ENCODE measurements at places on chromosomes 11 and 22.

DNA sequence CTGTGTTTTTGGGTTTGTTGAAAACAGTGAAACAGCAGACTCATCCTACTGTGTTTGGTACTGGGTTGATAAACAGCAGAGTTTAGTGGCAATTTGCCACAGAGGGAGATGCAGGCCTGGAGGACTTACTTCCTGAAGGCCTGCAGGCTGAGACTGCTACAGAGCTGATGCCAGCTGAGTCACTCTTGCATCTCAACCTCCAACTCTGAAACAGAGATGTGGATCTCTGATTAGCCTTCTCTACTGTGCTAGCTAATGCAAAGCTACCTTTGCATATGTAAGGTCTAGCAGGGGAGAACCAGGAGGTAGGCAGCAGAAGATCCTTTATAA lies 14.3 kb downstream of the ATP5MG start:
- peak; percentile 98 for DNase-seq

GRCh38 chr22:40953471-40953870 lies 2.3 kb downstream of the RBX1 start:
- DNase-seq: no peak

GRCh38 chr11:93623920-93624319 lies 37.6 kb upstream of the CEP295 start:
- DNase-seq: no peak

DNA sequence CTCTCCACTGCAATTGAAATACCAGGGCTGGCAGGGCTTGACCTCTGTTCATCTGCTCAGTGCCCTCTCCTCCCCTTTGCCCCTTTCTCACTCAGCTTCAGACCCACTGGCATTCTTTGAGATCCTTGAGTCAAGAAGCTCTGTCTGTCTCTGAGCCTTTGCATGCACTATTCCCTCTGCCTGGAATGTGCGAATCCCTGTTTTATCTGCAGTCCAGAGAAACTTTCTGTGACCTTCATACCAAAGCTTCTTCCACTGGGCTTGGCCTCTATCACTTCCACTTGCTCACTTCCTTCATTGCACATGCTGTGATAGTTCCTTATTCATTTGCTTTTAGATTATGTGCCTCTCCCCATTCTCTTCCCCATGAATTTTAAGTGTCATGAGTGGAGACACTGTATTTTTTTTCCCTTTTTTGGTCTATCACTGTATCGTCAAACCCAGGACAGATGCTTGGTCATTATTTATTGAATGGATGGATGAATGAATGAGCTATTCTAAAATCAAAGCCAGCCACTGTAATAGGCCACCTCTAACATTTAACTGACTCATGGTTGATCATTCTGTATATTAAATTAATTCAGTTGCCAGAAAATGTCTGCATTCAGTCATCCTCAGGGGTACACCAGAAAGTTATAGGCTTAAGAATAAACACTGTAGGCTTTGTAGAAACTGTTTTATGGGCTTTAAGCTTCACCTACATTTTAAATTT lies 88.7 kb upstream of the TIMP3 start:
- no peak for DNase-seq

DNA sequence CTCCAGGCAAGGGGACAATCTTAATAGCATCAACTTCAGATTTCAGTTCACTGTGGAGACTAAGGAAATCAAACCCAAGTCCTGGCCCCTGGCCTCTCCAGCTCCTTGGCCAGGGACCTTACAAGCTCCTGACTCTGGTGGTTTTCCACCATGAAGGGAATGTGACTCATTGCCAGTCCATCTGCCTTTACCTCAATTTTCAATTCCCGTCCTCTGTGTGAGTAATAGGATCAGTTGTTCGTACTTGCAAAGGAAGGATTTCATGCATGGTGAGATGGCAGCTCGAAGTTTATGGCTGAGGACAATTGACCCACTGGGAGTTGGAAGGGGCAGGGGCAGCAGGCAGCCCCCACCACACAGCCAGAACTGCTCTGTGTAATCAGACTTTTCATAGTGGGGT lies 42.5 kb downstream of the INSC start:
- DNase-seq: peak; percentile 93

DNA sequence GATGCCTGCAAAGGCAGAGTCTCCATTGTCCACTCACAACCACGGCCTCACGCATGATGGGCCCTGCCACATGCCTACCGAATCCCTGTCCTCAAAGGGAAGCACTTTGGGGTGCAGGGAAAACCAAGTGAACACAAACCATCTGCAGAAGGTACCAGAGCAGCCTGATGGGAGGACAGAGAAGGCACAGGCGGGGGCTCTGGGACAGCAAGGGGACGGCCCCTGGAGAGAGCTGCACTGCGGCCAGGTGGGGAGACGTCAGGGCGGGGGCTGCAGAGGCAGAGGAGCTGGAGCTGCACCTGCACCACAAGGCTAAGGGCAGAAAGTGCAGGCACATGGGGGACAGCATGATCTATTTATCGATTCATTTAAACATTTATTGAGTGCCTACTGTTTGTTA lies 1056.0 kb downstream of the TBC1D22A start:
- DNase-seq: no peak

- no peak for DNase-seq
Observed at GRCh38 chr11:122659676-122660554, 4.4 kb downstream of the UBASH3B start.

GRCh38 chr11:2778630-2779498 lies 79.1 kb upstream of the KCNQ1OT1 start:
- DNase-seq: peak; percentile 63

DNA sequence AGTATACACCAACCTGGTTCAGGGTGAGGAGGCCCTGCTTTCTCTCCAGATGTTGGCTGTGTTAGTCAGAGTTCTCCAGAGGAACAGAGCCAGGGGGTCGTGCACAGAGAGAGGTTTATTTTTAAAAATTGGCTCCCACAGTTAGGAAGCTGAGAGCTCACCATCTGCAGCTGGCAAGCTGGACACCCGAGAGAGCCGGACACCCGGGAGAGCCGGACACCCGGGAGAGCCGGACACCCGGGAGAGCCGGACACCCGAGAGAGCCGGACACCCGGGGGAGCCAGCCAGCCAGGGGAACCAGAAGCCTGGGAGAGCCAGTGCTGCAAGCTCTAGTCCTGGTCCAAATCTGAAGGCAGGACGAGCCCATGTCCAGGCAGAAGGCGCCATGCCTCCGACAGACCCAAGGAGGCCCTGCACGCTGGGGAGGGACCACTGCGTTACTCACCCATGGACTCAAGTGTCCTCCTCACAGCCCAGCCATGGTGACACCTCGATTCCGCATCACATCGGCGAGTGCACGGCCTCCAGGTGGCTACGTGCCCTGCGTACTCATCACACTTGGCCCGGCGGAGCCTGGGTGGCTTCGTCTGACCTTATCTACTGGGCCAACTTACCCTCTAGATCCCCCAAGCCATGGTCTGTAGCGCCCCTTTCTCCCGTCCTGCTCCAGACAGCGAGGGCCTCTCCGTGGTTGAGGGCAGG lies 99.0 kb downstream of the BRD1 start:
- DNase-seq: no peak

- peak; percentile 54 for DNase-seq
Observed at GRCh38 chr22:47043835-47044721, 281.6 kb downstream of the TBC1D22A start.

- DNase-seq: peak; percentile 37
Observed at GRCh38 chr22:37187552-37187890, 526 bp downstream of the C1QTNF6 start.

DNA sequence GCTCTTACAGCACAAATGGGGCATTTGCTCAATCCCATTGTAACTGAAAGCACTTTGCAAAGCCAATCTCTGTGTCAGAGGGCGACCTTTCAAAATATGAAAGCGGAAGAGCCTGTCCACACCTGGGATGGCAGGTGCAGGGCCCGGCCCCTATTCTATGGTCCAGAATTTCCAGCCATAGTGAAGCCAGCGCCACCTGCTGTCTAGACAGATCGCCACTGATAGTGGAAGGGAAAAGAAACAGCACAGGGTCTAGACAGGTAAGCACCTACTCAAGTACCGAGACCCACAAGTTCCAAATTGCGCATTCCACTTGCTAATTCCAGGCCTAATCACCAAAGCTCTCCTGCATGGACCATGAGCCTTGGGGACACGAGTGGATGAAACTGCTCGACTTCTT lies 141.4 kb downstream of the NTM start:
- no peak for DNase-seq

- peak; percentile 70 for DNase-seq
Observed at GRCh38 chr11:123483058-123483457, 53.0 kb downstream of the GRAMD1B start.

DNA sequence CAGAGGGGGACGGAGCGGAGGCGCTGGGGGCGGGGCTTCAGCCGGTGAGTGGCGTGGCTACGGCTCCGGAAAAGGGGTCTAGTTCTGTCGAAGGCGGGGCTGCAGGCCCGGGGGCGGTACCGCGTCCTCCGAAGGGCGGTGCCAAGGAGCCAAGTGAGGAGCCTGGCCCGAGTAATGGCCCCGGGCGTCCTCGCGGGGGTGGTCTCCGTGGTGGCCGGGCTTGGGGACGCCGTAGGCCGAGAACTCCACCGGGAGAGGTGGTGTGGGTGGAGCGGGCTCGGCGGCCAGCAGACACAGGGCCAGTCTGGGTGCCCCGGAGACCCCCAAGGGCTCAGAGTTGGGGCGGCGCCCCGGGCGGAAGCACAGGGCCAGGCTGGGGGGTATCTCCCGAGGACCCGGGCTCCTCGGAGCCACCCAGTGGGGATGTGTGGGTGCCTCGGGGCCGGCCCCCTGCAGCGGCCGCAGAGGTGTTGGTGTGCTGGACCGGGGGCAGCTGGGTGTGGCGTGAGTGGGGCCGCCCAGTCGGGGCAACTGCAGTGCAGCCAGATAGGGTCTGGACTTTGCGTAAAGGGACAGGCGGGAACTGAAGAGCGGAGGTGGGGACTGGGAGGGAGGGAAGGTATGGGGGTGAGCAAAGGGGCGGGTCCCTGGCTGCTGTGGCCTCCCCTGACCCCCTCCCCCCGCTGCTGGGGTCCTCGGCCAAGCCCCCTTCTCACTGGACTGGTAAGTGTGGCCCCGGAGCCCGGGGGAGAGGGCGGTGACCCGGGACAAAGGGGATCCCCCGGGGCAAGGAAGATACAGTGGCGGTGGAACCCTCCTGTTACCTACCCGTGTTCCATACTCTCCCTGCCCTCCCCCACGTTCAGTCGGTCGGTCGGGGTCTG lies 838 bp downstream of the FKBP2 start:
- DNase-seq: no peak

DNA sequence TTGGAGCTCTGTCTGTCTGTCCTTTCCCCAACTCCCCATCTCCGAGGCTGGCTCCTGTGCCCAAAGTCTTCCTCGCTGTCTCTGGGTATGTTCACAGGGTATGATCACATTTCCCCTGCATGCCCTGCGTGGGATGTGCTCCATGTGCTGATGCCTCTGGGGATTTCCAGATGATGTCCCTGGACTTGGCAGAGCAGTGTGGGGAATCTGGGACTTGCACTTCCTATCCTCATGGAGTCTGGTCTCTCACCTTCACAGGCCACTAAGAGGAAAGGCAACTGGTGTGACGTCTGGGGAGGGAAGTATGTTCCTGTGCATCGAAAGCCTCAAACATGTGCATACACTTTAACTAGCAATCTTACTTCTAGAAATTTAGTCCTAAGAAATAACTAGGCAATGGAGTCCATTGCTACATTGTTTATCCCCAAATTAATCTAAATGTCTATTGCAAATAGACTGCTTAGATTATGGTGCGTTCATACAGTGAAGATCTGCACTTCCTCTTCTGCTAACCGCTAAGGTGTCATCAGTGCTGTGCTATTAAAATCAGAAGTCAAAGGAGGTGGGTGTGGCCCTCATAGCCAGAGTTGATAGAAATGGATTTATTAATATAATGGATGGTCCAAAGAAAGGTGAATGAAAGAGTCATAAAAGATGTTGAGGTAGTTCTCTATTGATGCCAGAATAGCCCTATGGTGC lies 20.8 kb downstream of the TIMP3 start:
- DNase-seq: no peak

DNA sequence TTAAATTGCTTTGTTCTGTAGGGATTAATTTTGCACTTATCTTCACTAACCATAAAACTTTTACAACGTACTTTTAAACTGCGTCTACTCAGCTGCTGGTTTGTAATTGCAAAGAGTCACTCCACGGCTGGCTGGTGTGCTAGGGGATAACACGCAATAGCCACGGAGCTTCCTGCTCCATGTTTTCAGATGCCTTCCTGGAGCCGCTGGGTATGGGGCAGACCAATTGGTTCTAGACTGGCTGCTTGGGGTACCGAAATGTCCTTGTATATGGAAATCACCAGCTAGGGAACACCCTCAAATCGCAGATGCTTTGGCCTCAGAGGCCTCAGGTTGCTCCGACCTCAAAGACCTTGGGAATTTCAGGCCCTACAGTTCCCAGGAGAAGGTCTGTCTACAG lies 3.8 kb upstream of the CSNK2A3 start:
- DNase-seq: no peak

DNA sequence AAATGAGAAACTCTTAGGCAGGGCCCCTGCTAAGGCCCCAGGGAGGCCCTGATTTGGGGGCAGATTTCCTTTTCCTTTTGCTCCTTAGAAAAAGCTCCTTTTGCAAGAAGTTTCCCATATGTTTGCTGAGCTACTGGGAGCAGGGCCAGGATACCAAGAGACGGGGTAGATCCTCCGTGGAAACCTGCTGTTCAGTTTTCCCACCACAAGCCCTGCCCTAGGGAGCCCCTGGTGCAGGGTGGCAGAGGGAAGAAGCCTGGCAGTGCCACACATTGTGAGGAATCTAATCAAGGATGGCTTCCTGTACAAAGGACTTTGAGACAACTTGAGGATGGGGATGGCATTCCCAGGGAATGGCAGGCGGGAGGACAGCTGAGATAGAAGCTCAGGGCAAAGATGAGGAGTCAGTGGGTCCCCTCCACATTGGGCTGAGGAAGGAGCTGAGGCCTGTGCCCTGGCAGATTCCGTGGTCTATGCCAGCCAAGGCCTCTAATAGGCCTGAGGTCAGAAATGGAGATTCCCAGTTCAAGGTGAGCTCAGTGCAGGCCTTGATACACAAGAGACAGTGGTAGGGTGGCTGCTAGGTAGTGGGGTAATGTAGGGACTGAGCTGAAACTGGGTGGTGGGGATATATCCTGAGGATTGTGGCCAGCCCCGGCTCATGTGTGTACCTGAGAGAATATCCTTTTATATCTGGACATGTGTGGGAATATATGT lies 15.0 kb downstream of the TUB start:
- no peak for DNase-seq

GRCh38 chr11:27786331-27786730 lies 86.1 kb upstream of the BDNF start:
- no peak for DNase-seq

GRCh38 chr11:66221726-66222236 lies 46.7 kb upstream of the RAB1B start:
- peak; percentile 24 for DNase-seq

GRCh38 chr11:103910721-103911120 lies 125.7 kb upstream of the DDI1 start:
- DNase-seq: no peak

DNA sequence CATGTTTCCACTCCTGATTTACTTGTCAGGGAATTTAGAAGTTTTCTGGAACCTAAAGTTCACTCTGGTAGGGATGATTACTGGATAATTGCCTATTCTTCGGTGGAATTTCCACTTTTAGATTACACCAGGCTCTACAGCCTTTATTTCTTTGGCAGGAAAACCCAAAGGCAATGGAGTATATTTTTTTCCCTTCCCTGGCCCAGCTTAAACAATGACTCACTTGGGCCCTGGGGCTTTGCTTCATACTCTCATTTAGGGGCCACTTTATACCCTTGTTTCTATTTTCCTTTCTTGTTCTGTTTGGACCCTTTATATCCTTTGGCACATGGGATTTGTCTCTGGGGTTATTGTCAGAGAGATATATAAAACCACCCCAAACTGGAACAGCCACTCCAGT lies 114.7 kb downstream of the CSTPP1 start:
- DNase-seq: peak; percentile 51

GRCh38 chr11:122146475-122146874 lies 30.5 kb upstream of the BLID start:
- DNase-seq: peak; percentile 61

GRCh38 chr22:20396639-20397038 lies 2.7 kb downstream of the ZNF74 start:
- DNase-seq: peak; percentile 35

Data from IMR-90 (cell line).